AG10803 (cell line): ENCODE measurements at places on chromosomes 3 and 15.
A peak's percentile ranks its signal among the peaks of the same experiment; 100 is the strongest.

DNA sequence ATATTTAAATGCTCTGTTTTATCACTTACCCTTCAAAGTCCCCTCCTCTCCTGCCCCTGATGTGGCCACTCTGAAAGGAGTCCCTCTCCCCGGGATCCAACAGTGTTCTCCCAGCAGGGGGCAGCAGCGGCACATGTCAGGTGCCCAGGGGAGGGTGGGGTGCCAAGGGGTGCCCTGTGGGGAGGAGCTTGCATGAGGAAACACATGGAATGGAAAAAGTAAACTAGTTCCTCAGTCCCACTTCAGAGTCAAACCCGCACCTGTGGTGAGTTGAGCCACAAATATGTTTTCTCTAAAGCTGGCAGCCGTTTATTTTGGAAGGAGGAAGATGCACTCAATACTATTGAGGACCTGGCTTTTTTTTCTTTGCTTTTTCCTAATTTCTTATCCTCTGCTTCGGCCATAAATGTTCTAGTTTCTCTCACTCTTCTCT, 30.1 kb upstream of the NRROS start:
- peak; percentile 70 for DNase-seq

DNA sequence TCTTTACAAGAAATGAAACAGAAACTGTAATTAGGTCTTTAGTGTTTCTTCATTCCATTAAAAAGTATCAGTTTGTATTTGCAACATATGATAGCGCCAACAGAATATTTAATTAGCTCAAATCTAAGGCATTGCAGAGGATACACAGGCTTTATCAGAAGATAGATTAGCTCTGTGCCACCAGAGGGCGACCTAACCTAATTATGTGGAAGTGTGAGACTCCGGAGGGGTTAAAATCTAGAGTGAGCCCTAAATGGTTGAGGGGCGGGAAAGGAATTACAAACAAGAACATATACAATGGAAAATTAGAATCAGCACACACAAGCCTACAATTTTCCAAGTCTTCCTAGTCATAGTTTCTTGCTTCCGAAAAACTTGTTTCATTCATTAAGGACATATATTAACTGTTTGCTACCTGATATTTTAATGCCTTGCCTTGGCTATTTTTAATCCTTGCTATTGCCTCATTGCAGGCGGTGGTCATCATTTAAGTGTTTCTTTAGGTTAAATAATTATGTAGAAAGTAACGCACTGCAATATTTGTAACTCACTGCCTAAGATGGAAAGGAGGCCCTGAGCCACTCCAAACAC, 18.0 kb upstream of the RYR3 start:
- DNase-seq: peak; percentile 50

DNA sequence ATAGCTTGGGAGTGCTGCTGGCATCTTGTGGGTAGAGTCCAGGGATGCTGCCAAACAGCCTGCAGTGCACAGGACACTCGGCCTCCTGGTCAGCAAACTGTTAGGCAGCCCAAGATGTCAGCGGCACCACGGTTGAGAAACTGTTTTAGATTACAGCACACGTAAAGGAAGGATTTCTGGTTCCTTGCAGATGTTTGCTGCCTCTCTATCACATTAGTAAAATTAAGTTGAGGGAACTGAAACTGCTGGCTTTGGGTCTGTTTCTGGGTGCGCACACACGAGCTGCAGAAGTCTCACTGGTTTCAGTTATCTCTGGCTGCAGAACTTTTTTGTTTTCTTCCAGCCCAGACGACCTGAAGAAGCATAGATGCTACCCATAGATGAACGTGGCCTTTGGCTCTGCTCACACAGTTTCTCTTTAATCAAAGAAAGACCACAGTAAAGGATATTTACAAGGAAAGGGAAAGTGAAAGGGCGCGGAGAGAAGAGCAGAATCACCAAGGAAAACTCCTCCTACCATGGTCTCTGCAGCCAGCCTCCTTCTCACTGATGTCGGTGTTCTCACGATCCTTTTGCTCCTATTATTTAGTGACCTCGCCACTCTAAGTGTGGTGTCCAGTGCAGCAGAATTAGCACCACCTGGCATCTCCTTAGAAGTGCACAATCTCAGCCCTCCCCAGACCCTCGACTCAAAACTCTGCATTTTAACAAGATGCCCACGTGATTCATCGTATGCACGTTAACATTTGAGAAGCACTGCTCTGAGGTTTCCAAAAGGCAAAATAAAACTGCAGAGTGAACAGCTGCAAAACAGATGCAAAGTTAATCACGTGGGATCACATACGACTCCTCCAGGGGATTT, 50.6 kb upstream of the AKAP13 start:
- DNase-seq: peak; percentile 63

GRCh38 chr3:197598404-197598980, 42.7 kb upstream of the BDH1 start:
- DNase-seq: no peak

DNA sequence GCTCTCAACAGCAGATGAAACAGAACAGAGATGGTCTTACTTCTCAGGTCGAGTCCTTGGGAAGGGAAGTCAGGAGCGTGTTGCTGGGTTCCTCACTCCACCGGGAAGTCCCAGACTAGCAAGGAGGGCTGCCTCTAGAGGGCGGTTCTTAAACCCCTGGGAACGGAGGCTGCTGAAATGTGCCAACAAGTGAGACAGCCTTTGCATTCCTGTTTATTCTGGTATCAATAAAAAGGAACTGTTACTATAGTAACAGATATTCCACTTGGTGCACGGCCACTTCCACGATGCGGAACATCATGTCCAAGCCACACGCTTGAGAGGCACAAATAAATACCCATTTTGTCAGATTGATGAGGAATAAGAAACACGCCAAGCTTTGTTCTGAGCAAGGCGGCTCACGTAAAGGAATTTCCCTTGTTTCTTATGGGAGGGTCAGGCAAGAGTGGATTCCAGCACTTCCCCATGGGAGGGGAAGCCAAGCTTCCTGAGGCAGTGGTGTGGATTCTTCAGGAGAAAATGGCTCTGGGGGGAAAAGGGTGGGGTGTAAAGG, at the start of gene FAM107A:
Gene FAM107A (minus strand): TSS at position 123 of the 553 bp plus-strand sequence. CDS start 7,531 bp downstream, outside the sequence.
- peak; percentile 89 for DNase-seq

DNA sequence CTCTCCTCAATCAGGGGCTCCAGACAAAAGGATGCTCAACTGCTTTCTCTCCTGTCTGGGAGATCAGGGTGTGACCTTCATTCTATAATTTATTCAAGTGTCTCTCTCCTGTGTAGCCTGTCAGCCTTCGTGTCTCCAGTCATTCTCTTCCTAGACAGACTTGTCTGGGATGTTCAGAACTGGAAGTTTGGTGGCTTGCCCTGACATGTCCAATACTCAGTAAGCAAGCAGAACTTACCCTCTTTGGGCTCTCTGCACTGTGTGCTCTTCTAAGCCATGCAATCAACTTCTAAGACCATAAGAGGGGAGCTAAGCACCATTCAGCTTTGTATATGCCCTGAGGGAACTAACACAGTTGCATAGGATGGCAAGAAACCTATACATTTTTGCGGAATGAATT, 14.1 kb downstream of the ACKR2 start:
- DNase-seq: no peak

DNA sequence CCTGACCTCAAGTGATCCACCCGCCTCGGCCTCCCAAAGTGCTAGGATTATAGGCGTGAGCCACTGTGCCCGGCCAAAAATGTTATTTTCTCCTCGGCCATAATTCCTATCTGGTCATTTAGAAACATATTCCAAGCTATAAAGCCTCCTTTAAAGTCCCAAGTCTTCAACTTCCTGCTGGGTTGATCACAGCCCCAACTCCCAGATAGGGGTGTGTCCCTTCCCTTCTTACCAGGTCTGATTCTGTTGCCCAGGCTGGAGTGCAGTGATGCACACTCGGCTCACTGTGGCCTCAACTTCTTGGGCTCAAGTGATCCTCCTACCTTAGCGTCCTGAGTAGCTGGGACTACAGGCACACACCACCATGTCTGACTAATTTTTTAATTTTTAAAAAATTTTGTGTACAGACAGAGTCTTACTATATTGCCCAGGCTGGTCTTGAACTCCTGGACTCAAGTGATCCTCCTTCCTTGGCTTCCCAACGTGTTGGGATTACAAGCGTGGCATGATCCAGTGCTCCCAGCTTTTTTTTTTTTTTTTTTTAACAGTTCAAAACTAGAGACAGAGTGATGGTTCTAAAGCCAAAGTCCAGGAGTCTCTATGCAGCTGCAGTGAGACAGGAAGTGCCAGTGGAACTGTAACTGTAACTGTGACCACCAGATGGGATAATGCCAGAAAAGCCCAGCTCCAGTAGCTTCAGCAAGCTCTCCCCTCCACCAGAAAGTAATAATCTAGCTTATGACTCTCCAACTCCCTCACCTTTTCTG, 8.2 kb upstream of the PRKAR2A start:
- DNase-seq: no peak

- no peak for DNase-seq
Observed at GRCh38 chr3:128748557-128748956, 22.6 kb downstream of the RAB7A start.

GRCh38 chr3:152213203-152213602, 55.5 kb upstream of the MBNL1 start:
- no peak for DNase-seq

- no peak for DNase-seq
Observed at GRCh38 chr3:124453189-124453588, 277.1 kb upstream of the UMPS start.

DNA sequence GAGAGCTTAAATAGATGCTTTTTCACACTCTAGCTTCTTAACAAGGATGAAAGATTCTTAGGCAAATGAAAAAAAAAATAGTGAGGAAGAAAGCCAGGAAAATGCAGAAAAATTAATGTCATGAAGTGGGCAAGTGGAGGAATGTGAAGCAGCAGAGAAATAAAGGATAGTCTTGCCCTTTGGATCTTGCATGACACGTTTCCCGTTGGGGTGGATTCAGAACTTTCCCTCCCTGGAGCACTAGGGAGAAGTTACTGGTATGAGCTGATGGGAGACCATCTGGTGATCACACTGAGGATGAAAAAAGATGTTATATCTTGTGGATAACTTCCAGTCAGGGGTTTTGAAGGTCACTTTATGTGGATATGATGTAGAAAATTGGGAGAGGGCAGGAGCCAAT, 361.8 kb upstream of the ROPN1 start:
- DNase-seq: no peak

GRCh38 chr15:88348579-88349230, 92.2 kb upstream of the NTRK3 start:
- no peak for DNase-seq

GRCh38 chr15:91668370-91668769, 185.1 kb upstream of the SLCO3A1 start:
- DNase-seq: no peak

- DNase-seq: peak; percentile 41
Observed at GRCh38 chr15:94164202-94164807, 67.1 kb upstream of the MCTP2 start.

DNA sequence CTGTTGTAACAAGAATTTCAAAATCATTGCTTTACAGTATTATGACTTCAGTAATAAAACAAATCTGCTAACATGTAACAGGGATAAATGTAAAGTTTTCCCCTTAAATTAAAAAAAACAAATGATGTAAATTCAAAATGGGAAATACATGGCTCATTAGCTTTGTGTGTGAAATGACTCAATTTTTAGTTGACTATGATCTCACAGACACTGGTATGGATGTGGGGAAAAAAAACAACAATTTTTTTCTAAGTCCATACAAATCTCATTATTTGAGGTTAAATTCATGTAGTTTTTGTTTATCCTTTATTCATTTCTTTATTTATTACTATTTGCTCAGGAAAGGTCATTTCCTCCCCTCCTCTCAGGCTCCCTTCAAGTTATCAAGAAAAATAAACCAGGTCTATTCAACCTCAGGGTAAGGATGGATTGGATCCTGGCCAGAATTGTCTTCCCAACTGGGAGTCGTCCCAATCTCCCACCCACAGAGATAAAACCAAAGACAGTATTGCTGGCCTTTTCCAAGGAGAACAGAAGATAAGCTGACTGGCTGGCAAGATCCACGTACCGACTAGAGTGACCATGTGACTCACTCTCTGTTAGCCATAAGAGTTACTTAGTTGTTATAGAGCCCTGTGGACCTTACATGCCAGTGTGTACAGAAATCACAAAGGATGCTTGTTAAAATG, 373.3 kb downstream of the GAP43 start:
- DNase-seq: no peak

DNA sequence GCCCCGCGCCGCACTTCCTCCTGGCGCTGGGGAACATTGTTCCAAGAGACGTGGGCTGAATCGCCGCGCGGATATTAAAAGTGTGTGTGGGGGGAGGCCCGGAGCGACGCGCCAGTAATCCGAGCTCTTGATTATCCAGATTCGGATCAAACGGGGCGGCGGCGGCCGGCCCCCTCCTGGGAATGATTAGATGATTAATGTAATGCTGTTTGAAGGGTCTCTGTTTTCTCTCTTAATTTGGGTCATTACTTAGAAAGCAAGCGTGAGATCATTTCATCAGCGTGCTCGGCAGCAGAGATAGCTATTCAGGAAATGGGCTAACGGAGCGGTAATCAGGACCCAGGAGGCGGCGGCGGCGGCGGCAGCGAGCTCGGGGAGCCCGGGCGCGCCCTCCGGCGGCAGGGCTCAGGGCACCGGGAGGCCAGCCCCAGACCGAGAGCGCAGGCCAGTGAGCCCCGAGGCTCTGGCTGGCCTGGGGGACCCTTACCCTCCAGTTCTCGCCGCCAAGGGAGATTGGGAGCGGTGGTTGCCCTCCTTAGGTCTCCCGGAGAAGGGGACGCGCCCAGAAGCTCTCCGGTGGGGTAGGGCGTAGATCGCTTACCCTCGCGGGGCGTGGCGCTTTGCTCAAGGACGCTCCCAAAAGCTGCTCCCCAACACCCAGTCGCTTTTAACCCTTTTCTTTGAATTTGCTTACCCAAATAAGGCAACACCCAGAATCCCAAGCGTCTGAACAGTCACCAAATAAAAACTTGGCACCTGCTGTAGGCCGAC, 4.5 kb downstream of the FEZF2 start:
- no peak for DNase-seq

GRCh38 chr3:54649551-54649950, 278.3 kb downstream of the LRTM1 start:
- DNase-seq: no peak

DNA sequence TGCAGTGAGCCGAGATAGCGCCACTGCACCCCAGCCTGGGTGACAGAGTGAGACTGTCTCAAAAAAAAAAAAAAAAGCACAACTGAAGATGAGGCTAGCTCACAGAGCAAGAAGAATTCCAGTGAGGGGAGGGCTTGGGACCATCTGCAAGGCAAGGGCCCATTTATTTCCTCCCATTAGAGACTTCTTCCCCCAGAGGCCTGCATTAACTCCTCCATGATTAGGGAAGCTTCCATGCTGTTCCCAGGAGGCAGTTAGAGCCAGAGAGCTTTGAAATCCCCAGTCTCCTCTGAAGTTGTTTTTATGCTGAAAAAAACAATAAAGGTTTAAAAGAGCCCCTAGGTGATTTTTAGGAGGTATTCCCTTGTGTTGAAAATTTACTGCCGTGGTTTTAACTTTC, 54.3 kb upstream of the ADCY5 start:
- DNase-seq: no peak

DNA sequence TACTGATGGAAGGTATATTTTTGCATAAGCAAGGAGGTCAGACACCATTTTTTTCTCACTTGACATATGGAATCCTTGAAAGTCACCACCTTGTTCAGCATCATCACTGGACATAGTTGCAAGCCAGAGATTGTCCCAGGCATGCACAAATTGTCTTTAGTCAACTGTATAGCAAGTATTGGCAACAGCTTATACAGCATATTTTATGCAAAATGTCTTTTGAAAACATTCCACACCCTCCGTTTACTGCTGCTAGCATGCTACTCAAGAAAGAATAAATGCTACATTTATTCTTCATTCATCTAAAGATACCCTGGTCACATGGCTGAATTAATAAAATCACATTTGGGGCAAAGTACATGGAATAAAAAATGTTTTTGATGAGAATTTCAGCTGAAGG, 168.5 kb upstream of the DCBLD2 start:
- DNase-seq: no peak

GRCh38 chr3:10085738-10086137, 22.3 kb downstream of the FANCD2OS start:
- DNase-seq: no peak
